ENCODE measurements at places on chromosomes 6 and 20. TPM values are rescaled to one million over a fixed set of nuclear protein-coding genes. Genes with fewer than 3 reads are reported as not detected.

The APCDD1L gene
- total RNA-seq = 1.5 TPM

The CRISP3 gene
- 0.09 TPM for total RNA-seq

The STAU1 gene
- total RNA-seq = 46.2 TPM

The SLC9A8 gene
- total RNA-seq = 3.6 TPM

The HLA-DQB1 gene
- 2.0 TPM for total RNA-seq

The PRSS35 gene
- 0.07 TPM for total RNA-seq
